ENCODE measurements at places on chromosomes 5 and 9.

DNA sequence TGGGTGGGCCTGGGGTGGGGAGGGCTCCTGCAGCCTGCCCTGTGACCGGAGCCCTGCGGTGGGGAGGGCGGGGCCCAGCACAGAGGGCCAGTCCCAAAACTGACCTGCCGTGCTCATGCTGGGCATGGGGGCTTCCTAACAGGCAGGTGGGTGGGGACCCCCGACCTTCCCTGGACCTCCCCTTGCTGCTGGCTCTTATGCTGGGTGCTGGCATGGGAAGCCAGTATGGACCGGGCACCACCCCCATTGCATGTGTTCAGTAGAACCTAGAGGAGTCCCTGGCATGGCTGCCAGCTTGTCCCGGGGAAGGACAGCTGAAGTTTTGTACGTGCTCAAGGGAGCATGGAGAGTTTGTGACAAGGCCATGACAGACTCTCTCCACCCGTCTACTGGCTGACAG, 37.1 kb downstream of the WNK2 start:
- no peak for DNase-seq

DNA sequence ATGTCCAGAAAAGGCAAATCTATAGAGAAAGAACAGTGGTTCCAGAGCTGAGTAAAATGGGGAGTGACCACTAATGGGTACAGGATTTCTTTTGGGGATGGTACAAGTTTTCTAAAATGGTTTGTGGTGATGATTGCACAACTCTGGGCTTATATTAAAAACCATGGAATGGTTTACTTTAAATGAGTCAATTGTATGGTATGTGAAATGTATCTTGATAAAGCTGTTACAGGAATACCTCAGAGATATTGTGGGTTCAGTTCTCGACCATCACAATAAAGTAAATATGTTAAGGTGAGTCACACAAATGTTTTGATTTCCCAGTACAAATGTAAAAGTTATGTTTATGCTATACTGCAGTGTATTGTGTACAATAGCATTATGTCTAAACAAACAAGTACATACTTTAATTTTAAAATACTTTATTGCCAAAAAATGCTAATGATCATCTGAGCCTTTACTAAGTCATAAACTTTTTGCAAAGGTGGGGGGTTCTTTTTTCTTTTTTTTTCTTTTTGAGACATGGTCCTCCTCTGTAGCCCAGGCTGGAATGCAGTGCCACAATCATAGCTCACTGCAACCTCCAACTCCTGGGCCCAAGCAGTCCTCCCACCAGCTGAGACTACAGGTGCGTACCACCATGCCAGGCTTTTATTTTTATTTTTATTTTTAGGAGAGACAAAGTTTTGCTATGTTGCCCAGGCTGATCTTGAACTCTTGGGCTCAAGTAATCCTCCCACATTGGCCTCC, 65.9 kb downstream of the SHOC1 start:
- DNase-seq: no peak

GRCh38 chr9:120775859-120776258, 17.4 kb downstream of the FBXW2 start:
- DNase-seq: no peak

- peak; percentile 44 for DNase-seq
Observed at GRCh38 chr9:91426123-91426745, 2.6 kb upstream of the NFIL3 start.

- no peak for DNase-seq
Observed at GRCh38 chr5:135502836-135503520, 32.8 kb downstream of the NEUROG1 start.

DNA sequence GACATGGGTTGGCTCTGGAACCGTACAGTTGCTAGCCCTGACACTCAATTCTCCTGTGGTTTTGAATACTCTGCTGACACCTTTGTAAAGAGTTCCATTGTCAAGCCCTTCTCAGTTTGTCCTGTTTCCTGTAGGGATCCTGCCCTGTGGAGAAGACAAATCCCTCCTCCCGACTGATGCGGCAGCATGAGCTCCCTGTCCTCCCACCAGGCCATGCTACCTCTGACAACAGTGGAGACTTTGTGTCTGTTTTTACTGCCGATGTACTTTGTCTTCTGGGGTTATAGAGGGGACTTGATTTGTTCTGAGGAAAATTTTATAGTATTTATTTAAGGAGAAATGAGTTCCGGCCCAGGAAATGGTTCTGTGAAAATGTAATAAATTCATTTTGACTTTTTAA, 57.8 kb downstream of the PRLR start:
- no peak for DNase-seq

DNA sequence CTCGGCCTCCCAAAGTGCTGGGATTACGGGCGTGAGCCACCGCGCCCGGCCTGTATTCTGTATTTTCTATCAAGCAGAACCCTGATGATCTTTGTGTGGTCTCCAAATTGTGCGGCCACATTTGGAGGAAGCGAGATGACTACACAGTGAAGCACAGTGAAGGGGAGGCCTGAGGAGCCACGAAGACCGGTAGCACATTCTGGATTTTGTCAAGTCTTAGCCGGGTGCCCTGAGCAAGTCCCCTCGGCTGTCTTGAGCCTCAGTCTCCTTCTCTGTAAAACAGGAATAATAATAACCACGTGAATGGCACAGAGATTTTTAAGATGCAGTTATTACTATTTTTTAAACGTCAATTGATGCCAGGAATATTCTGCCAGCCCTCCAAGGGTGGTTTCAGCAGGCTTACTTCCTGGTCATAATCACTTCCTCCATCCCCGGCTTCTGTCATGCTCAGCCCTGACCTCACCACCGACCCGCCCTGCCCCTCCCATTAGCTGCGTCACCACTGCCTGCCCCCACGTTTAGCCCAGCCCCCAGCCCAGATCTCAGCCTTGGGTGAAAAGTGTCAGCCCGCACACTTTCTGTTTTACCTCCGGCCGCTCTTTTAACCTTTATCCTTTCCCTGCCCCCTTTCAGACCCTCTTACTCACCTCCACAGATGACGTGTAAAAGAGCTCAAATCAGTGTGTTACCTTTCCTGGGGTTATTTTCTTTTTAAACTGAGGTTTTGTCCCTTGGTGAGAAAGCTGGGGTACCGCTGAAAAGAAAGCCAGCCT, 27.0 kb upstream of the ERGIC1 start:
- DNase-seq: peak; percentile 77

DNA sequence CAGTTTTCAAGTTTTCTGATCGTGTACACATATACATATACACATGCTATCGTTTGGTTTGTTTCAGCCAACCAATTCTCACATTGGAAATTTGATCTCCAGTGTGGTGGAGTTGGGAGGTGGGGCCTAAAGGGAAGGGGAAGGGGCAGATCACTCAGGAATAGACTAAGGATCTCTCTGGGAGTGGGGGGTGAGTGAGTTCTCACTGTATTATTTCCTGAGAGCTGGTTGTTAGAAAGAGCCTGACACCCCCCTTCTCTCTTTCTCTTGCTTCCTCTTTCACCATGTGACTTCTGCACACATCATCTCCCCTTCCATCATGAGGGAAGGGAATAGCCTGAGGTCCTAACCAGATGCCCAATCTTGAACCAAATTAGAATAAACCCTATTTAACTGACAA, 551.7 kb downstream of the MAT2B start:
- DNase-seq: no peak

DNA sequence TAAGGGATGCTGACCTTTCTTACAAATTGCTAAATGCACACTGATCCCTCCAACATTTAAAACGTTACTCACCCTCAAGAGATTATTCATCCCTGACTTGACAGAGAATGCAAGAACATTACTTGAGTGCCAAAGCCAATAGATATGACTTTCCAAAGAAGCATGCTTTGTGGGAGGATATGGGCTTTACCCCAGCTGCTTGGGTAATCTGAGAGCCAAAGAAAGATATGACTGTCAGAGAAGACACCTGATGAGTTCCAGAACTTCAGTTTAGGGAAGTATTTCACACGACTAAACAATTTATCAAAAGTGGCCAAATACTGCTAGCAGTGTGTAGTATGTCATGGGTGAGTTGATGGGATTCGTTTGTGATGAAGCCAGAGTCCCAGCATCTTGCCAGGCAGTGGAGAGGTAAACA, 7.4 kb upstream of the SPDL1 start:
- DNase-seq: no peak

GRCh38 chr5:16542236-16542635, 74.6 kb downstream of the RETREG1 start:
- DNase-seq: no peak

DNA sequence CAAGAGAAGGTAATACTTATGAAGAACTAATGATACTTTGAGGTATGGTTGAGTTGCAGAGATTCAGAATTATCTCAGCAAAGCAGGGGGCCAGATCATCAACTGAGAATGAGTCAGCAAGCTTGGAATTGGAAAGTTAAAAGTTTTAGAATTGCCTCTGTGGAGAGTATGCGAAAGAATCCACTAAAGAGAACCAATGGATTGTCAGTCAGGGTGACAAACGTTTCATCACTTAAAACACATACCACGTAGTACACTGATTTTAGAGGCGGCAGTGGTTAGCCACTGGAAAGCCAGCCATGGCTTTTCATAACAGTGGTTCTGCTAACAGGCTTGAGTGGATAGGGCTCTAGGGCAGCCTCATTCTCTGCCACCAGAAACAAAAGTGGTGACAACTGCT, 30.7 kb downstream of the AOPEP start:
- DNase-seq: no peak

- no peak for DNase-seq
Observed at GRCh38 chr9:132637801-132638200, 32.0 kb downstream of the DDX31 start.

DNA sequence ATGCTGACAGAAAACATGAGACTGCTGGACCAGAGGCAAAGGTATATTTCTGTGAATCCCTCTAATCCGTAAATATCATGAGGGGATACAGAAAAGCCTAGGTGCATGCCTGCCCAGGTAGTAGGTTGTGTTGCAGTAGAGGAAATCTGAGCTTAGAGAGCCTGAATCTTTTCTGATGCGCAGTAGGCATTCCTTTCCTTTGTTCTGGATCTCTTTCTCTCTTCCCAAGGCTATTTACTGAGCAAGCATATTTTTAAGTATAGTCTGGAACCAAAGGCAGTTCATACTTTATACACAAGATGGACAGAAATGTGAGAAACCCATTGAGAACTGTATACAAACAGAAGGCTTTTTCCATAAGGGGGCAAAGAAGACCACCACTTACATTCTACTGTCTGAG, 359.3 kb downstream of the TMEM161B start:
- DNase-seq: no peak

GRCh38 chr5:179436321-179437122, 91.3 kb upstream of the ADAMTS2 start:
- DNase-seq: no peak

DNA sequence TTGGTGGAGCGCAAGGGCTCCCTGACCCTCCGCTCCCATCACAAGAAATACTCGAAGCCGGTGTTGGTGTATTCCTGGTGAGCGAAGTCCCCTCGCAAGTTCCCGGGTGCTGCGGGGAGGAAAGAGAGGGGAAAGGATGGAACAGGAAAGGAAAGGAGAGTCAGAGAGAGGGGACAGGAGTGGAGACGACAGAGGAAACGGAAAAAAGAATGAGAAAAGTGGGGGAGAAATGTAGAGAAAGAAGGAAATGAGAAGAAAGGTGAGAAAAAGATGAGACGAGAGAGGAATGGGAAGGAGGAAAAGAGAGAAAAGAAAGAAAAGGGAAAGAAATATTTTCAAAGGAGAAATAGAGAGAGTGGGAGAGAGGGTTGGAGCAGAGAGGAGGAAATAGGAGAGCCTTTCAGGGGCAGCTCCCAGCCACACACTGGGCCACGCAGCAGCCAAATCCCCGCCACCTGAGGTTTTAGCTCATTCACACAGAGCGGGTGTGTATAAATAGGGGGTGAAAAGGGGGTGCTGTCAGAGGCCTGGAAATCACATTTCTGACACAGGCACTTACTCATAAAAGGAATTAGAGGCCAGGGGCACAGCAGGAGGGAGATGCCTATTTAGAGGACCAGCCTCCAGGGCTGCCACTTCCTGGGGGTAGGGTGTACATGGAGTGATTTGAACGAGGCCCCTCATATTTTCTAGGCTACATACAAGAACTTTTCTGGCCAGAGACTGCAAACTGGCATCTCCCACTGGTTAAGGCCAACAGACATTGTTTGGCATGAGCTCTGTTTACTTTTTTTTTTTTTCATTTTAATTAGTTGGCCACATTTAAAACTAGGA, 555 bp downstream of the CFAP95 start:
- DNase-seq: no peak

GRCh38 chr9:114410910-114411309, 23.1 kb upstream of the AKNA start:
- no peak for DNase-seq

DNA sequence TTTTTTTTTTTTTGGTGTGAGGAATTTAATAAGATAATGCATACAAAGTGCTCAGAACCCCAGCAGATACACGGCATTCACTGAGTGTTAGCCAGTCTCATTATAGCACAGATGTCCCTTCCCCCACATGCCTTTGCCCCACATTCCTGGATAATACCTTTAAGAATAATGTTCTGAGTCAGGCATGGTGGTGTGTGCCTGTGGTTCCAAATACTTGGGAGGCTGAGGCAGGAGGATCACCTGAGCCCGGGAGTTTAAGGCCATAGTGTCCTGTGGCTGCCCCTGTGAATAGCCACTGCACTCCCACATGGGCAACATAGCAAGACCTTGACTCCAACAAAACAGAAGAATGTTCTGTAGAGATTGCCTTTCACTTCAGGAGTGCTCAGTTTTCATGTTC, 24.2 kb upstream of the ANKRD18A start:
- DNase-seq: no peak

- no peak for DNase-seq
Observed at GRCh38 chr9:127369428-127369827, 27.5 kb upstream of the SLC2A8 start.

- DNase-seq: no peak
Observed at GRCh38 chr5:94632024-94632423, 13.6 kb downstream of the SLF1 start.

GRCh38 chr5:1443991-1444360, 1.3 kb downstream of the SLC6A3 start:
- no peak for DNase-seq

GRCh38 chr5:31255041-31255440, 61.6 kb downstream of the CDH6 start:
- DNase-seq: no peak

DNA sequence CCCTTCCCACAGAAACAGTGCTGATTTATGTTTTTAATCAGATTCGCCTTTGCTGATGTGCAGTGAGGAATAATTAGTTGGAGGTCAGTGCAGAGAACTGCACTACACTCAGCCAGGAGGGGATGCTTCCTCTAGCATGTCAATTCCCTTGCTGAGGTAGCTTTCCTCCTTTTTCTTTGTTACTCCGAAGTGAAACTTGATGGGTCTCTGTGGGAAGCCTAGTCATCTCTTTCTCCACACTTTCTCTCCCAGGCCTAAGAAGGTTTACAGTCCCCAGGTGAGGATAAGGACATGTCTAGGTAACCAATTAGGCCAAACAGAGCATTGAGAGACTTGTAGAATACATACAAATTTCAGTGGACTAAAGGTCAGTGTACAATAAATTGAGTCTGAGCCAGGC, 461.8 kb downstream of the KIF4B start:
- DNase-seq: no peak

DNA sequence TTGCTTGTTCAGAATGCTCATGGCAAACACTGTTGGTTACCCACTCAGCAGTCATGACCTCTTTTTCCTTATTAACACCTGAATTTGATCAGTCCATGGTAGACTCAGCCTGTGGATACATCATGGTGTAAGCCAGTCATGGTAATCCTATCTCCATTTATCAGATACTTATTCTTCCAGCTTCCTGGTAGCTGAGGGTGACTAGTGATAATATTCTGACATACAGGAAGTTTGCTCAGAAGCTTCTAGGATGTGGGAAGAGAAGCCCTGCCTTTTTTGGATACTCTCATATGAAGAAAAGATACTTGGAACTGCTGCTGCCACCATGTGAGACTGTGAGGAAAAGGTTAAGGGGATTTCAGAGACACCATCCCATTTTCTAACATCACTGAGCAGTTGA, 7.3 kb downstream of the GDA start:
- DNase-seq: no peak
